AG08396 (cell line): ENCODE measurements at places on chromosomes 16 and 17.

DNA sequence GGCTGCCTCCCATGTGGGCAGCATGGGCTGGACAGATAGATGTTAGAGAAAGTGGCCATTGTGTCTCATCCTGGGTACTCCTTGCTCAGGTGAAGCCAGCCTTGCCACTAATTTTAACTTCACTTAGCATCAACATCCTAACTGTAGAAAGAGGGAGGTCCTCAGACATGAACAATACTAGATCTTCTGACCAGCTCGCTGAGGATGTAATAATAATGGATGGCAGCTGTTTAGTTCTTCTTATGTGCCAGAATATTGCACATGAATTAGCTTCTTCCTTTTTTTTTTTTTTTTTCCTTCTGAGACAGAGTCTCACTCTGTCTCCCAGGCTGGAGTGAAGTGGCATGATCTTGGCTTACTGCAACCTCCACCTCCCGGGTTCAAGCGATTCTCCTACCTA lies 232.4 kb downstream of the CCDC182 start:
- no peak for DNase-seq

GRCh38 chr16:65523283-65523944 lies 401.6 kb upstream of the CDH11 start:
- DNase-seq: no peak

- no peak for DNase-seq
Observed at GRCh38 chr17:10738521-10739258, 8.9 kb upstream of the TMEM220 start.

DNA sequence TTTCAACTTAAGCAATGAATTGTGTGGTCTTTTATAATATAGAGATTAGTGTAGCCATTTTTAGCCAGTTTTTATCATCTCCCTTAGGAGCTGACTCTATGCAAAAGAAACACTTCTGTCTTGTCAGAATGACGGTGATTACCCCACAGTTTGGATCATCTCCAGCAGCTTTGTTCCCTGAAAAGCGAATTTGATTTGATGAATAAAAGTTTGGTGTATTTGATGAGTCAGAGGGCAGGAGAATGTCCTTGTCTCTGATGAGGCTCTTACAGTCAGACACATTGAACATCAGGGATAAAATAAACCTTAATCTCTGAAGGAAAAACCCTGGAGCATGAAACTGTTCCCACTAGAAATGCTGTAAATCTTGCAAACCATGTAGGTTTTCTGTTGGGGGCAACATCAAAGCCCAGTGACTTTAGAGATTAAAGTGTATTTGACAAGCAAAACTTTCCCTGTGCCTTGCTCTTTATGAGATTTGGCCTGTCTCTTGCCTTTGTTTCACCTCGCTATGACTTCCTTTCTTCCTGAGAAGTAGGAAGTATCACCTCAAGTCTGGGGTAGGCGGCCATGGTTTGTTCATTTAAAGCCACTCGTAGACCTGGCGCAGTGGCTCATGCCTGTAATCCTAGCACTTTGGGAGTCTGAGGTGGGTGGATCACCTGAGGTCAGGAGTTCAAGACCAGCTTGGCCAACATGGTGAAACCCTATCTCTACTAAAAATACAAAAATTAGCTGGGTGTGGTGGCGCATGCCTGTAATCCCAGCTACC lies 209.3 kb downstream of the FTO start:
- peak; percentile 45 for DNase-seq
